ENCODE measurements at places on chromosomes 6 and 20. TPM values are rescaled to one million over a fixed set of nuclear protein-coding genes. Genes with fewer than 3 reads are reported as not detected.

DNA sequence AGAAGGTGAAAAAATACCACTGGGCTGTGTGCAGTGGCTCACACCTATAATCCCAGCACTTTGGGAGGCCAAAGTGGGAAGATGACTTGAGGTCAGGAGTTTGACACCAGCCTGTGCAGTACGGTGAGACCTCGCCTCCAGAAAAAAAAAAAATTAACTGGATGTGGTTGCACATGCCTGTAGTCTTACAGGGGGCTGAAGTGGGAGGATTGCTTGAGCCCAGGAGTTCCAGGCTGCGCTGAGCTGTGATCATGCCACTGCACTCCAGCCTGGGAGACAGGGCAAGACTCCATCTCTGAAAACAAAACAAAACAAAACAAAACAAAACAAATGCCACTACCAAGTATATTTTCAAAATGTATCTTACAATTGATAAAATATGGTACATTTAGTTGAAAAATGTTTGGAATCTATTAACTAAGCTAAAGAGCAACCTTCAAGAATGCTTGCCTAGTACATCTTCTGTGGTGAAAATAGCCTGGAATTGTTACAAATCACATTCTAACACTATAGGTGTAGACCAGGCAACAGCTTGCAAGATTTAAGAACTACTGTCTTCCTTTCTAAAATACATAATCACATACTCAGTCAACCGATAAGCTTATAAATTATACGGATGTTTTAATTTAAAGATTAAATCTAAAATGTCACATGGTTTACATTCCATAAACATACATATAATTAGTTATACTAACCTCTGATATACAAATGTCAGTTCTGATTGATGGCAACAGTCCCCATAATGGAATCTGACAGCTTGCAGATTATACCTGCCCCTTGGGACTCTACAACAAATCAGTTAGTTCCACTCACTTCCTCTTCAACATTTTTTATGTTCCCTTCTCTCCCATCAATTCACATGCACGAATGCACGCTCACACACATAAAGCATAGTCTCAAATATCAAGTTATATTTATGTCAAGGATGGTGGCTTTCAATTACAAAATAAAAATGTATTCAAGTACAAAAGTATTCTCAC lies 150.8 kb downstream of the ASCC3 start:
- no peak for DNase-seq

DNA sequence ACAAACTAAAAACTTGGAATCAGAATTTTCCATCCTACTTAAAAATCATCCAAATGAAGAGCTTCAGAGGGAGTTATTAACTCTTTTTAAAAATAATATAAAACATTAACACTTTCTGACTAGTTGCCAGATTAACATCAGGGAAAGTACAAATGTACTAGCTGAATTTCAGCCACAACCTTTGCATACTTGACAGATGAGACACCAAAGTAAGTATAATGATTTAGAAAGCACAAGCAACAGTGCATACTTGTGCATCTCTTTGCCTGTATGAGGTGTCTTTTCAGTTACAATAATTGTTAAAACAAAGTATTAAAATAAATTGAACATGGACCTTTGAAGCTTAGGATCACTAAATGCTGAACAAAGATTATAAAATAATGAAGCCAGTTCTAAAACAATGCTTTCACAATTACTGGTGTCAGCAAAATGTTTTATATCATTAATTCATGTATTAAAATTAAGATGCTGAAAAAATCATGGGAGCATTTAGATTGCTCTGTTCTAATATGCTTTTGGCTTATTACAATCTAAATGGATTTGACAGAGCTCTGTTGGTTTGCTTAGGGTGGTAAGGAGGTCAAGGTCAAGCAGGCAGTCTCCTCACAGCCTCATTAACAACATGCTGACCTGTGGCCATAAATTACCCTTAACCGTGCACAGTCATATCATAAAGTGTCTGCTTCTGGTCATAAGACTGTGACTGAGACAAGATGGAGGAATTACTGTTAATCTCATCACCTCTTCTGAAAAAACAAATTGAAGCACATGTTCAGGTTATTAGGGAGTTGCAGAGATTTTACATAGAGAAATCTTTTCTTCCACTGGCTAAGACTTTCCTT lies 15.1 kb downstream of the RNF217 start:
- no peak for DNase-seq

GRCh38 chr20:14792915-14793314 lies 455.5 kb upstream of the FLRT3 start:
- no peak for DNase-seq

DNA sequence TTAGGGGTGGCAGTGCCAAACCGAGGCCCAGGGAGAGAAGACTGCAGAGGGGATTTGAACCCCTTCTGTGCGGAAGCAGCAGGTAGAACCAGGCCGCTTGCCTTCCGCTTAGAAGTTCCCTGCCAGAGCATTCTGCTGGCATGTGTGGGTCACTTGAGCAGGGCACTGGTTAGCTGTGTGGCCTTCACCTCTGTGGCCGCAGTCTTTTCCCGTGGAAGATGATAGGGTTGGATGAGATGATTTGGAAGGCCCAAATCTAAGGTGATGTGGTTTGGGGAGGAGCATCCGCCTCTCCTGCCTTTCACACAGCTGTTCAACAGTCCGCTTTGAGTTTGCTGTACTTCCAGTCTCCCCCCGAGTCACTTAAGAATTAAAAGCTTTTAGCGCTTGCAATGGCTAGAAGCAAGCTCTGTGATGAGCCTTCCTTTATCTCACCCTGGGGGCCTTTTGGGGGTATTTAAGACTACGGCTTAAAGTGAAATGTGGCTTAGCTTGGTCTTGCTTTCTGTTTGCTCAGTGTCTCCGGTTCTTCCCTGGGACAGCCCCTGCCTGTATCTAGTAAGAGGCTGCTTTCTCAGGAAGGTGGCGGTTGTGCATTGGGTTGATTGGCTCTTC lies 743 bp downstream of the CMTR1 start:
- no peak for DNase-seq

- no peak for DNase-seq
Observed at GRCh38 chr6:38307740-38308139, 332.0 kb downstream of the BTBD9 start.

DNA sequence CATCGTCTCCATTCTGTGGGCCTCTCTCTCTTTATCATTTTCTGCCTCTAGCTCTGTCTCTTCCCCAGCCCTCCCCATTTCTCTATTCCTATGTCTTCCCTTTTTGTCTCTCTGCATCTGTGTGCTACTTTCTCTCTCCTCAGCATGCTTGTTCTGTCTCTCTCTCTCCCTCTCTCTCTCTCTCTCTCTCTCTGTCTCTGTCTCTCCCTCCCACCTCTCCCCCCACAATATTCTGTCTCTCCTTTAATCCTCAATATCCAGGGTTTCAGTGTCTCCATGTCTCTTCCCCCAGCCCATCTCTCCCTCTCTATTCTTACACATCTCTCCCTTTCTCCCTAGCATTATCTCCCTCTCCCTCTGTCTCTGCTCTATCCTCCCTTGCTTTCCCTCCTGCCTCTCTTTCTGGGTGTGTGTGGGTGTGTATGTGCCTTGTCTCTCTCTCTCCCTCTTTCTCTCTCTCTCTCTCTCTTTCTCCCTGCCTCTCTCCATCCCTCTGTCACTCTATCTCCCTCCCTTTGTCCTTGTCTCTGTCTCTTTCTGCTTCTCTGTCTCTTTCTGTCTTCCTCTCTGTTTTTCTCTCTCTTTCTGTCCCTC lies 76.9 kb upstream of the SIRPA start:
- no peak for DNase-seq

DNA sequence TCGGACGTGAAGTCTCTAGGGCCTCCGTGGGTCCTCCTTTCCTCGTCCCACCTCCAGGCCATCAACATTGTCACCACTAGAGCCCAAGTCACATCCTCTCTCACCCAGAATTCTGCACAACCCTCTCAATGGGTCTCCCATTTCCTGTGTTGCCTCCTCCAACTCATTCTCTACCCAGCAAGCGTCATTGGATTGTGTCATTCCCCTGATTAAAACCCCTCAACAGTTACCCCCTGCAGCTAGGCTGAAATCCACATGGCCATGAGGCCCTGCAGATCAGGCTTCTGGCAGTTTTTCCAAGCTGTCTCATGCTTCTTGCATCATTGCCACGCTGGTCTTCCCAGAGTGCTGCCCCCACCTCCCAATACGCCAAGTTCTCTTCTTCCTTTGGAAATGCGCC lies 12.9 kb upstream of the FAM210B start:
- DNase-seq: no peak

DNA sequence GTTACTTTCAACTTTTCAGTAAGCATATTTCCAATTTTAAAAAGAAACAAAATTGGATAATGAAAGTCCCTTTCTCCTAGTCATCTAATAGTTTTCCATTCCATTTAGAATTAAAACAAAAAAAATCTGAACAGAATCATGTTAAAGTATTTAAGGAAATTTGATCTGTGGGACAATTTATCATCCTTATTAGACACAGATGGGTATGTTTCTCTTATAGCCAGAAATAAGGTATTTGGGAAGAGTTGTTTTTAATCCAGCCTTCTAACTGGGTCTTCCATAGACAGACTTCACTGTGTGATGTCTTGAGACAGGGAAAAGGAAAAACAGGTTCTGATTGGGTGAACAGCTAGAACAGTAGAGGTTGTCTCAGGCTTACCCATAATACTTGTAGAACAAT lies 39.5 kb upstream of the STXBP5 start:
- DNase-seq: no peak

DNA sequence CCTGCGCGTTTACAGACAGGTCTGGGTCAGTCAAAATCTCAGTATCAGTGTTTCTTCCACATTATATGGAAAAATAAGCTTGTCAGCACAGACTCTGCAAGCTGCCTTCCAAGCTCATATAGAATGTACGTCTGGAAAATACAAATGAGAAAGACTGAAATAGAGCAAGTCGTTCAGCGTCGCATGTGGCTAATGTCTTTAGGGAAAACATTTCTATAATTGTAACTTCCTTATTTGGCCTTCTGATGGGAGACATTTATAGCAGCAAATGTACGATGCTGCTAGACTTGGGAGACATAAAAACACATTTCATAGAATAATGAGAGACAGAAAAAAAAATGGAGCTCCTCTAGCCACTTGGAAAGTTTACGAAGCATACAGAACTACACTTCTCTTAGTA lies 122.2 kb downstream of the KIF16B start:
- no peak for DNase-seq

DNA sequence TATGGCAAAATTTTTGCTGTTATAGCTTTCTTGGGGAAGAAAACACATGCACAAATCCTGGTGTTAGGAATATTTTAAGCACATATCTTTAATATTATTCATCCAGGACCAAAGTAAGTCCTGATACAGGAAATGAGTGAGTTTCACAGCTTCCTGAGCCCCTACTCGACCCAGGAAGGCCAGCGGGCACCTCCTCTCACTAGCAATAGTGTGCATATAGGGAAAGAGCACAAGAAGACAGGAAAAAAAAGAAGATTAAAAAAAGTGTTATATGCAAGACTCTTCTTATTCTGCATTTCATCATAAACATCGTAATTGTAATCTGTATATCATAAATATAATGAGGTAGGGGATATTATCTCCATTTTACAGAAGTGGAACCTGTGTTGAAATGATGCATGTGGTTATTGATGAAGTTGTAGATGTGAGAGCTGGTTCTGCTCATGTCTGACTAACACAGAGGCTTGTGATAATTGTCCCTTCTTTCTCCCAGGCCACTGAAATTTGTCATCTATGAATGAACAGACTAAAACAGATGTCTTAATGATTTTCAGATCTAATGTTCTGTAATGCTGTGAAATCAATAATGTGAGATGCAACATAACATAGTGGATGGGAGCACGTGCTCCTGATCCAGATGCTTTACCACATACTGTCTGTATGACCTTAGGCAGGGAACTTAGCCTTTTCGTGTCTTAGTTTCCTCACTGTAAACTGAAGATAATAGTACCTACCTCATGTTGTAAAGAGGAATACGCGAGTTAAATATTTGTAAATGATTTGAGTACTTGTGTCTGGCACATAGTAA lies 101.2 kb downstream of the MYO6 start:
- DNase-seq: no peak

GRCh38 chr6:15036690-15037245 lies 209.1 kb upstream of the JARID2 start:
- DNase-seq: no peak

SOBP gene
- total RNA-seq: 4.7 TPM

FRMD1 gene
- 4.8 TPM for total RNA-seq

TFEB gene
- total RNA-seq: 7.1 TPM

APMAP gene
- 166 TPM for total RNA-seq

LKAAEAR1 gene
- total RNA-seq: not detected

All from omental fat pad (tissue), 4 donors.